Stimulated activated CD4-positive, alpha-beta T cell treated with anti-CD3 and anti-CD28 coated beads, Interleukin-15, amount 100 ng/mL, for 48 hours (primary cell): ENCODE measurements at places on chromosomes 11 and 22.

GRCh38 chr11:116813781-116814471 is 9.2 kb downstream of the APOA4 start:
- no peak for DNase-seq

GRCh38 chr11:68211546-68211945 is 1.6 kb downstream of the KMT5B start:
- DNase-seq, result no peak

- DNase-seq, result no peak
These were observed 23.2 kb downstream of the MFNG start for GRCh38 chr22:37462983-37463382.

GRCh38 chr11:3623767-3624458 is 17.9 kb downstream of the ART5 start:
- no peak for DNase-seq

DNA sequence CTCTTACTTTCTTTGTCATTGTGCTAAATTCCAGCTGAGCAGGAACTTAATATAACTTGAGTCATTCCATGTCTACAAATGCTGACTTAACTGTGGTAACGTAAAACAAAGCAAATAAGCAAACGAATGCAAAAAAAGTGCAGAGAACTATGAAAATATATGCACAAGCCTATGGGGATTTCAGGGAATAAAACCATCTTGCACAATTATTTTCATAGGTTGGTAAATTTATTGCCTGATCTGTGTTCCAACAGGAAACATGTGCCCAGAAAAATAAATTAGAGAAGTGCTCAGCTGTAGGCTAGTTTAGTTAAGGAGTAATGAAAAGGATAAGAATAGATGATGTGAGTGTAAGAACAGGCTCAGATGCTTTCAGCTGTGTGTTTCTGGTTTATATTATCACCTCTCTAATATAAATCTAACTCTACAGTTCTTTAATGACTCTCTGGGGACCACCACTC is 1169.3 kb downstream of the LRRC4C start:
- no peak for DNase-seq

GRCh38 chr11:45832811-45833441 is 14.3 kb upstream of the CRY2 start:
- no peak for DNase-seq

- no peak for DNase-seq
These were observed 20.4 kb downstream of the WT1 start for GRCh38 chr11:32414925-32415324.

GRCh38 chr22:16955678-16956210 is 52.3 kb downstream of the GAB4 start:
- DNase-seq, result no peak

- DNase-seq, result no peak
These were observed 47.1 kb downstream of the PLEKHA7 start for GRCh38 chr11:16966930-16967671.

GRCh38 chr22:22933100-22933806 is 45.6 kb downstream of the IGLL5 start:
- DNase-seq, result no peak

DNA sequence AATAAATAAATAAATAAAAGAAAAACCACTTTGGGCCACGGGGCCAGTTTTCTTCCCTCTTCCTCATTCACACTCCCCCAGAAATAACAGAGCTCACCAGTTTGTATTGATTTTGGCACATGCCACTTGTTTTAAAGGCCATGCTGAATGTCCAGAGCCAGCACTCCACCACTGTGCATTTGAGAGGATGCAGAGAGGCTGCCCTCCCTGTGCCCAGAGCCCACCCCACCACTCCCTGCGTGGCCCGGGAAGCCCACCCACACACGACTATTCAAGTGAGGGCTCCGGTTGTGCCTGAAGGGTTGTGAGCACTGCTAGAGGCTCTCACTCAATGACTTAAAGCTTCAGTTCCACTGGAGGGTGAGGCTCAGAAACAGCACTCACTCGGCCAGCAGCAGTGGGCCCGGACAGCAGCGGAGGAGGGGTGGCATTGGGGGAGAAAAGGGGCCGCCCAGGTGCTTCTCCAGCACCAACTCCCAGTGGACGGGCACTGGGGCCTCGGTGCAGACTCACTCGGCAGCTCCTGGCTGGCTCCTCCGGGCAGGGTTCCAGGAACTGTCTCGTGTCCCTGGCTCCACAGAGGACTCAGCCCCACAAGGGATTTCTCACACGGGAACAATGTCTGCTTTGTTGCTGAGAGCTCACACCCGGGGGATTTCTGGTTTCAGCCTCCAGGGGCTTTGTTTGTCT is 112.7 kb downstream of the SHANK2 start:
- no peak for DNase-seq

- no peak for DNase-seq
These were observed 19.8 kb upstream of the EHF start for GRCh38 chr11:34601085-34601444.

GRCh38 chr11:35305670-35306382 is 113.5 kb downstream of the SLC1A2 start:
- DNase-seq, result no peak

DNA sequence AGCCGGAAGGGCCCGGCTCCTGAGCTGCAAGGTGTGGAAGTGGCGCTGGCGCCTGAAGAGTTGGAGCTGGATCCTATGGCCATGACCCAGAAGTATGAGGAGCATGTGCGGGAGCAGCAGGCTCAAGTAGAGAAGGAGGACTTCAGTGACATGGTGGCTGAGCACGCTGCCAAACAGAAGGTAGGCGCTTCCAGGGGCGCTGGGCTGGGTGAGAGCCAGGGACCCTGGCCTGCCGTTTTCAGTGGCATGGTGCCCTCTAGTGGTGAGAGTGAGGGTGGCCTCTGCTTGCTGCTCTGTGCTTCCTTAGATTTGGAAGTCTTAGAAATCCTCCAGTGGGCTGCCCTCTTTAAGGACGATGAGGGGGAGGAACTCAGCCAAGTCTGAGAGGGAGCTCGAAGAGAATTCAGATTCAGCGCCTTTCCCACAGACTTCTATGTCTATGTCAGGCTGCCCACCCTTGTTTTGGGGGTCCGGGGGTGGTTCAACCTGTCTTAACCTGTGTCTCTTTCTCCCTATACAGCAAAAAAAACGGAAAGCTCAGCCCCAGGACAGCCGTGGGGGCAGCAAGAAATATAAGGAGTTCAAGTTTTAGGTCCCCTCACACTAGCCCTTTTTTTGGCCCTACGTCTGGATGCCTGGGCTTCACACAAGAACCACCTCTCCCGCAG is 1.8 kb upstream of the PACS1 start:
- peak; percentile 61 for DNase-seq

DNA sequence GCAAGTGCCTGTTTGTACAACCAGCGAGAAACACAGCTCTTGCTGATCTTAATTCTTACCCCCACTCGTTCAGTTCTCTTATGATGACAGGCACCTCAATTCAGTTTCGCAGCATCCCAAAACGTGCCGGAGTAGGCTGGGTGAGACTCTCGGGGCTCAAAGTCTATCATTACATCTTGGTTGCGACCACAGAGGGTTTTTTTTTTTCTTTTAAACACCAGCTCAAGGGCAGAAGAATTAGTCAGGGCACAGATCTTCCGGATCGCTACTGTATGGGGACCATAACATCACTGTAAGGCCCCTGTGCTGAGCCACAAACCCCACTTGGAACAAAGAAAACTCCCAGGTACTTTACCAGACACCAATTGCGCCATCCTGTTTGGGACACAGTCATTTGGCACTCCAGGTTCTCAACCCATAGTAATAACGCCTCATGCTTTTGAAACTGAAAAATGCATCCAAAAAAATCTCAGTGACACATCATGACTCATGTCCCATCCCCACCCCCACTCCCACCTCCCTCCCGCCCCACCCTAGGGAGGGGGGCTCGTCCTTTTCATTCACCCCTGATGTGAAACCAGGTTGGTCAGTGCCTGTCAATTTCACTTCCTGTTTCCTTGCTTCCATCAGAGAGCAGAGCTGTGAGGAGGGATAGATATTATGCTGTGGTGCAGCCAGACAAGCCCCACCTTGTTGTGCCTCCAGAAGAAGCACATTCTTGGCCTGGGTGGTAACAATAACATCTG is 41.0 kb upstream of the CD5 start:
- peak; percentile 80 for DNase-seq

GRCh38 chr11:27421819-27422494 is 50.6 kb downstream of the LGR4 start:
- no peak for DNase-seq

GRCh38 chr11:130042093-130042591 is 27.6 kb upstream of the APLP2 start:
- DNase-seq, result no peak

DNA sequence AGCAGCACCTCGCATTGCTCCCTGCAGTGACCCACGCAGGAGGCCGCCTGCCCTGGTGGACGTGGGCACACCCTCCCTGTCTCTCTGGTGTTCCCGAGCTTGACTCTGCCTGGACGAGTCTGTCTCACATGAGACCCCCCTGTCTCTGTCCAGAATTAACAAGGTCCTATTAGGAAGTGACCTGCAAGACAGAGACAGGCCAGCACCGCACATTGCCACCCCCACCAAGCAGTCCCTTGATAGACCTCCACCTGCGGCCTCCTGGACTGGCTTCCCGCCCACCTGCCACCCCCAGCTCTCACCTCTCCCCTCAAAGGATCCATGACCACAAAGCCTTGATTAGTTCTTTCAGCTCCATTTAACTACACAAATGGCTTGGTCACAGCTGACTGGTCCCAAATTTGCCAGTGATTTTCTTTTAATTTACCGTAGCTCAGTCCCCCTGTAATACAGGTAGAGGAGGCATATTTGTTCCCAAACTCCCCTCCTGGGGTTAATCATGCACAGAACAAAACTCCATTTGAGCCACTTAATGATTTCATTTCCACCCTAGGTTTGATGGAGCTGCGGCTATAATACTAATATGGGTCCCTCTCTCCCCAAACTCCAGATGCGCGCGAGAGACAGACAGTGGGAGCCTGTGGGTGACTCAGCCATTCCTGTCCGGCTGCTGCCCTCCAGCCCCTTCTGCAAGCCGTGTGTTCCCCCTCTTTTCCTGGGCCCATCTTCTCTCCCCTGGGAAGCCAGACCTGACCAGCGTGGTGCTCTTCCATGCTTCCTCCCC is 11.2 kb downstream of the SPATA19 start:
- no peak for DNase-seq

DNA sequence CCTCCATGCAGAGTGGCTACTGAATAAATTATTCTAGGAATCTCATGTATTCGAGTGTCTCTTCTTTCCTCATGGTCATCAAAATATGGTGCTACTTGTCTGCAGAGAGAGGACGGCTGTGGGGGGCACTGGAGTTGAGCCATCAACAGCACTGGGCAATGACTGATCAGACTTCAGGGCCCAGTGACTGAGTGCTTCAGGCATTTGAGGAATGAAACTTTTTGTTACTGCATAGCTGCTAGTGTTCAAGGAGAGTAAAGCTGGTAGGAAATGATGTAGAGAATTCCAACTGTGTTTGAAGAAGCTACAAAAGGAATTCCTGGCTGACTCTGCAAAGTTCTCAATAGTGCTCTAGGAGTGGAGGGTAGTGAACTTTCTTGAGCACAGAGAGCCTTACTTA is 277.7 kb downstream of the CADM1 start:
- DNase-seq, result no peak

DNA sequence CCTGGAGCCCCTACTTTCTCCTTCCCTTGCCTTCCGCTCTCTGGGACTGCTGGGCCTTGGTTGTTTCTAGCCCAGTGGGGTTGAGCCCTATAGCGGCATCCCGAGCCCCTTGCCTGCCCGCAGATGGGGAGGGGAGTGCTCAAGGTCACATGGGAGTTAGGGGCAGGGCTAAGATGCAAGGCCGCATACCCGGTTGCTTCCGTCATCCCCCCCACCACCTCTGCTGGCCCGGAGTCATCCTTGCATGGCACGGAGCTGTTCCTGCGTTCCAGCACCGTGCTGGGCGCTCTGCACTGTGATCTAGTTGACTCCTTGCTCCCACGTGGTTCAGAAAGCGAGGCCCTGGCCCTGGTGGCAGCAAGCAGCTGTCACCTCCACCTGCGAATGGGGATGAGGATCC is 18.0 kb downstream of the FLRT1 start:
- no peak for DNase-seq

DNA sequence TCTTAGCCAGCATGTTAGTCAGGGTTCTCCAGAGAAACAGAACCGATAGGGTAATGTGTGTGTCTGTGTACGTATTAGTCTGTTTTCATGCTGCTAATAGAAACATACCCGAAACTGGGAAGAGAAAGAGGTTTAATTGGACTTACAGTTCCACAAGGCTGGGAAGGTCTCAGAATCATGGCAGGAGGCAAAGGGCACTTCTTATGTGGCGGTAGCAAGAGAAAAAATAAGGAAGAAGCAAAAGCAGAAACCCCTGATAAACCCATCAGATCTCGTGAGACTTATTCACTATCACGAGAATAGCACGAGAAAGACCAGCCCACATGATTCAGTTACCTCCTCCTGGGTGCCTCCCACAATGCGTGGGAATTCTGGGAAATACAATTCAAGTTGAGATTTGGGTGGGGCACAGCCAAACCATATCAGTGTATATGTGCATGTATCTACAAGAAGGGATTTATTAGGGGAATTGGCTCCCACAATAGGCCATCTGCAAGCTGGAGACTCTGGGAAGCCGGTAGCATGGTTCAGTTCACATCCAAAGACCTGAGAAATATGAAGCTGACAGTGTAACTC is 173.7 kb upstream of the NECTIN1 start:
- DNase-seq, result no peak

DNA sequence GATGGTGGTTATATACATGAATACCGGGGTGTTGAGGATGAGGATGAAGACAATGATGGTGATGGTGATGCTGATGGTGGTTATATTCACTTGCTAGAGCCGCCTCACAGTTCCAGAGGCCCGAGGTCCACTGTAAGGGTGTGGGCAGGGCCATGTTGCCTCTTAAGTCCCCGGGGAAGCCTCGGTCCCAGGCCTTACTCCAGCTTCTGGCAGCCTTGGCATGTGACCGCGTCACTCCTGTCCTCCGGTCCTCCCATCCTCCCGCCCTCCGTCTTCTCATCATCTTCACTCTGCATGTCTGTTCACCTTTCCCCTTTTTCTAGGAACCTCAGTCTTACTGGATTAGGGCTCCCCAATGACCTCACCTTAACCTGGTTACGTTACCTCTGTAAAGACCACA is 54.6 kb downstream of the IGLL1 start:
- no peak for DNase-seq

GRCh38 chr11:72738199-72739141 is 13.7 kb downstream of the ARAP1 start:
- DNase-seq, result no peak

DNA sequence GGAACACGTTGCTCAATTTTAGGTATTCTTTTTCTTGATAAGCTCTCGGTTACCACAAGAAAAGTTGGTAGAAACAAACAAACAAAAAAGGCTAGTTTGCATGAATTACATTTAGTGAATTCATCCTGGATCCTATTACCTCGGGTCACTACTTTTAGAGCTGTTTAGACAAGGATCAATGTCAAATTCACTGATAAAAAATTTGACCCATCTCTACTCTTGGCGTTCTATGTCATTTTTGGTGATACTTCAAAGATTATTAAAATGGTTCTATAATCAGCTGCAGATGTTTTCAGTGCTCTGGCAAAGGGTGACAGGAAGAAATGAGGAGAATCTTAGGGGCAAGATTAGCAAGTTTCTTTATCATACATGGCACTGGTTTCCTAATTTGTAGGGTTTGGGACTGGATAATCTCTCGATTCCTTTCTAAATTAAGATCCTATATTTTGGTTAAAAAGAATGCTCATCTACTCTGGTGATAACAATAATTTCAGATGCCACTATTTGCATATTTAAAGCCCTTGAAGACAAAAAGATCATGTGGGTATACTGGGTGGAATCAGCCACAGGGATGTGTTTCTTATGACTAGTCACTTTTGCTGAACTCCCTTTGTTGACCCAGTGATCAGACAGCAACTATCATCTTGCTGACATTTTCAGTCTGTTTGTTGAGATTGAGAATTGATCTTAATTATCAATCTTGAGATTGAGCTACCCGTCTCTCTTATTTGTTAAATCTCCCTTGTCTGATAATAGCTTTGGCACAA is 442.9 kb downstream of the AASDHPPT start:
- no peak for DNase-seq
